CD8-positive, alpha-beta memory T cell (primary cell): ENCODE measurements at places on chromosomes 1 and 21. TPM values are rescaled to one million over a fixed set of nuclear protein-coding genes. Genes with fewer than 3 reads are reported as not detected.

GRCh38 chr1:48582408-48582807 is 110.4 kb upstream of the SPATA6 start:
- DNase-seq: no peak

- DNase-seq: no peak
Measured at GRCh38 chr1:47527653-47528272, 89.9 kb downstream of the FOXD2 start.

DNA sequence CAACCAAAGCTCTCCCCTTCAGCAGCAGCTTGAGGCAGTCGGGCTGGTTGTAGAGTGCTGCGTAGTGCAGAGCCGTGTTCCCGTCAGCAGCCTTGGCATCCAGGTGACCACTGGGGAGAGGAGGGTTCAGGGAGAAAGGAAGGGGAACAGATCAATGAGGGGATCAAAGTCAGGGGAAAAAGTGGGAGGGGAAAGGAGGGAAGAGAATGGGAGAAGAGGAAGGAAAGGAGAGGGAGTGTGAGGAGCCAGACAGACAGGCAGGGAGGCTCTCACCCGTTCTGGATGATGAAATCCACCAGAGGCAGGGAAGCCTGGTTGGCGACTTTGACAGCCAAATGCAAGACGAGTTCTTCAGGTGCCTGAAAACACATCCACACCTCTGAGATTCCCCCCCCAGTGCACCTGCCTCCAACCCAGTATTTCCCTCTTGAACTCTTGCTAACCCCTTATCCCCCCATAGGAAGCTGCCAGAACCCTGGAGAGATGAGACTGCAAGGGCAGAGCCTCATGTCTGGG is 9.8 kb upstream of the TCEA3 start:
- no peak for DNase-seq

- DNase-seq: no peak
Measured at GRCh38 chr21:44018813-44019567, 6.9 kb downstream of the TRAPPC10 start.

DNA sequence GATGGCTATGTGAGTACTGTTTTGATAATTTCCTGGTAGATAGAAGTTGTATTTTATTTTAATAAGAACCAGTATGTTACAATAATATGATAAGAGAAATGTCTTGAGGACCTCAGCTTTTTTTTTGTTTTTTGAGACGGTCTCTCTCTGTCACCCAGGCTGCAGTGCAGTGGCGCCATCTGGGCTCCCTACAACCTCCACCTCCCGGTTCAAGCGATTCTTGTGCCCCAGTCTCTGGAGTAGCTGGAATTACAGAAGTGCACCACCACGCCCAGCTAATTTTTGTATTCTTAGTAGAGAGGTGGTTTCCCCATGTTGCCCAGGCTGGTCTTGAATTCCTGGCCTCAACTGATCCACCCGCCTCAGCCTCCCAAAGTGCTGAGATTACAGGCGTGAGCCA is 968.1 kb upstream of the ADGRL4 start:
- no peak for DNase-seq

The SLAMF6 gene
- polyA plus RNA-seq: 201 TPM
